Pons (tissue), 1 donor: ENCODE measurements at places on chromosomes 11 and 22.

DNA sequence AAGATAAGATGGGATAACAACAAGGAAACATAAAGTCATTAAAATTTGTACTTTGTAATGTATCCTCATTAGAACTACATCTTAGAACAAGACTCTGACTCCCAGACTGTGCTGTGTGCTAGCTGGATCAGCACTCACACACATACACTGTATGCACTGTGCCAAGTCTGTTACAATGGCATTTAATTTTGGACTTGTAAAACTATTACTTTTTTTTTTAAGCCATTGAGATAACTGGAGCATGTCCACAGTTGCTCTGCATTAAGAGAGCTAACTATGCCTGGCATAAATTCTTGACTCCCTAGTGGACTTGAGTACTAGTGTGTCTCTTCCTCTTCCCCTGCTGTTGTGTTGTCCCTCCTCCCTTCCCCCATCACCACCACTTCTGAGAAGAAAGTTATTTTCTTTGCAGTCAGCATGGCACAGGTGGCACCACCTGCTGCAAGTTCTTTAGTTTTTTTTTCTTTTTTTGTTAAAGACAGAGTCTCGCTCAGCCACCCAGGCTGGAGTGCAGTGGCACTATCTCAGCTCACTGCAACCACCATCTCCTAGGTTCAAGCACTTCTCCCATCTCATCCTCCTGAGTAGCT is 268.6 kb downstream of the TMEM135 start:
- no peak for DNase-seq

DNA sequence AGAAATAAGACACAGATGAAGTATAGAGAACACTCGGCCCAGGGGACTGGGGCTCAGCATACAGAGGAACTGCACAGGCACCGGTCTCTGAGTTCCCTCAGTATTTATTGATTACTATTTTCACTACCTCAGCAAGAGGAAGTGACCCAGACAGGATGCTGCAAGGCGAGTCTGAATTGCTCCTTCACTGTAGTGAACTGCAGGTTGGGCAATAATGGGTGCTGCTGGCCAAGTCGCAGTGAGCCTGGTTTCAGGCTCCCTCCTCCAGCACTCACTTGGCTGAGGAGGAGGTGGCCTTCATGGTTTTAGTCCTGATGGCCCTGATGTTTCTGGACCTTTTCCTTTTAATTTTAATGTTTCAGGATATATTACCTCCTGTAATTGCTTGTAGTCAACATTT is 10.4 kb downstream of the OR52K2 start:
- DNase-seq, result peak; percentile 51

DNA sequence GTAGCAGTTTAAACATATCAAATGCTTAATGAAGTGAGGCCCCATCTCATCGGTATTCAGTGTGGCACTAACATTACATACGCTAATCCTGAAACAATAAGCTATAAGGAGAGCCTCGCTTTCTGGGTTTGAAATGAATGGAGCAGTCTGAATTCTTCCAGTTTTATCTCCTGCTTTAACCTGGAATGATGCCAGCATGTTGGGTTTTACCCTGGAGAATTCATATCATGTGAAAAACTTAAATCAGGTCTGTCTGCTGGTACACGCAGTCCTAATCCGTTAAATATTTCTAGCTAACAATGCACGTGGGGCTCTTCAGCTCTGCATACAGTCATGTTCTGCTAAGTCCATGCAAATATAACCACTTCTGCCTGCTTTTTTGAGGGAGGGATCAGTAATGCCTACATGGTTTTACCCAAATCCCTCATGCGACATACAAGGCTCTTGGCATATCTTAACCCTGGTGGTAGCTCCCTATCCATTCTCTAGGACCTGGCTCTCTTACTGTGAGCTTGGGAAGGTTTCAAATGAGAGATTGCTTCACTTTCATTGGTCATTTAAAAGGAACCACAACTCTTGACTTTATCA is 92.7 kb downstream of the COMMD9 start:
- no peak for DNase-seq

GRCh38 chr11:29682856-29683255 is 334.0 kb downstream of the KCNA4 start:
- DNase-seq, result peak; percentile 9

- no peak for DNase-seq
These were observed 15.4 kb upstream of the LINC01488 start for GRCh38 chr11:69466039-69466438.

GRCh38 chr11:15714641-15715399 is 600.1 kb downstream of the INSC start:
- peak; percentile 65 for DNase-seq

GRCh38 chr11:64268025-64268892 is 16.2 kb downstream of the BAD start:
- no peak for DNase-seq

DNA sequence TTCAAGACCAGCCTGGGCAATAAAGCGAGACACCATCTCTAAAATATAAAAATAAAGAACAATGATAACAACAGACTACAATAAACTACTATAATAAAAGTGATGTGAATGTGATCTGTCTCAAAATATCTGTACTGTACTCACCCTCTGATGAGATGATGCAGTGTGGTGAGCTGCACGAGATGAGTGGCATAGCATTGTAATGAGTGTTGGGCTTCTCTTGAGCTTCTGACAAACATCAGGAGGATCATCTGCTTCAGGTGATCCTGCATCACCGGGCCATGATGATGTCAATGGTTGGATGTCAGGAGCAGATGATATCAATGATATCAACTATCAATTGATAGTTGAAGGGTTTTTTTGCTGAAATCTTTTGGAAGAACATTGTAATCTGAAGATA is 52.4 kb upstream of the INCENP start:
- no peak for DNase-seq

GRCh38 chr11:105609832-105610781 is at the start of gene GRIA4:
Gene GRIA4, plus strand, starts transcription at chr11:105610073. Its CDS starts 925 bp downstream, at chr11:105610998.
- peak; percentile 85 for DNase-seq

- DNase-seq, result no peak
These were observed 27.9 kb downstream of the NOX4 start for GRCh38 chr11:89463266-89463780.

DNA sequence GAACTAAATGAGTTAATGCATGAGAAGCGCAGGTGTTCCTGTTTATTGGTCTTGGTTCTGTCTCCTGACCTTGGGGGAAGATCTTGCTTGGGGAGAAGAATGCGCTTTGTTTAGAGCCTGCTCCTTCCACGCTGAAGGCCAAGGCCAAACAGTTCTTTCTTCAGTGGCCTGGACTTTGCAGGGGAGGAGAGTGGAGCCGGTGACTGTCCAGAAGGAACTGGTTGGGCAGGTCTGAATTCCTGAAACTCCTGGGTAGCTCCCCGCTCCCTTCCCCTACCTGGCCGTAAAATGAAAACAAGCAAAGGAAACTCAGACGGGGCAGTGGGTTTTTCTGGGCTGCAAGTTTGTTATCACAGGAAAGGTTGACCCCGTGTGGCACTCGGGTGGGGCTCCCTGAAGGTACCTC is 3.6 kb downstream of the ARHGAP8 start:
- no peak for DNase-seq

DNA sequence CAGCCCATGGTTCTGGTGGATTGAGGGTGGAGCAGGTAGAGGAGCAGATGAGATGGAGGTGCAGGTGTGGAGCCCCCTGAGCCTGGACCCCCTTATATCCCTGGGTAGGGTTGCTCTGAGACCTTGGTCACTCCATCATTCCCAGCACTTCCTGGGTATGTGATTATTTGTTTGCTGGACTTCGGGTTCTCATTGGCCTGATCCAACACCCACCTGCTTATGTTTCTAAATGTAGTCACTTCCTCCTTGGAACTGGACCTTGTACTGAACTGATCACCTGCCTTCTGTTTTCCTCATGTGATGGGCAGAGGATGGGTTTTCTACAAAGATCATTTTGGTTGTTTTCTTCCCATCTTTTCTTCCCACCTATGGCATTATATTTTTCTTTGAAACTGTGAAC is at the start of gene KRTAP5-4:
TSS of gene KRTAP5-4 (minus strand) at position 53 of the 400 bp plus-strand sequence. CDS start at position 8, 45 bp downstream.
- no peak for DNase-seq

- DNase-seq, result no peak
These were observed 4.7 kb downstream of the SYT7 start for GRCh38 chr11:61575886-61576861.

DNA sequence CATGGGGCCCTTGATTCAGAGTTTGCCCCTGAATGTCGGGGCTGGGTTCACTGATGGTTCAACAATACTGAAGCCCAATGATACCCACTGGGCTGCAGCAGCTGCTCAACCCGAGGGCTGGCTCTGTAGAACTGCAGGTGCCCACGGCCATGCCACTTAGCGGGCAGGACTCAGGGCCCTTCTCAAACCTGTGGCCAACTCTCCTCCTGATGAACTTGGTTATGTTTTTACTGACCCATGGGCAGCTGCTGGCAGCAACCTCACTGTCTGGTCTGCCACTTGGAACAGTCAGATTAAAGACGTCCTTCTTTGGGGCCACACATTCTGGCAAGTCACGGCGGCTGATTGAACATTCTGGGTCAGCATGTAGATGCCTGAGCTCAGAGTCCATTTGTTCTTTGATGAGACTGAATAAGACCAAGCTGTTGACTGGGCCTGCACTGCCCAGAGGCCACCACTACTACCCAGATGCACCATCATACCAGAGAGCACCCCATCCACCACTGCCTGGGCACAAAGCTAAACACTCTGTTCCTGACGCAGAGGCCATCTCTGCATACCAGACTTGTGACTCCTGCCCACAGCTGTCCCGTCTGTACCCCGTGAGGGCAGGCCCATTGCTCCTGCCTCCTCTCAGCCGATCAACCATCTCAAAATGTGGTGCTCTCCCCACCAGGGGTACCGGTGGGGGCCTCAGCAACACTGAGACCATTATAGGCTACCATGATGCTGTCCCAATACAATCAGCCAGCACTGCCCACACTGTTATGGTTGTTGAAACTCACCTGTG is 67.8 kb downstream of the SHANK2 start:
- DNase-seq, result no peak

- DNase-seq, result no peak
These were observed 192.6 kb upstream of the NECTIN1 start for GRCh38 chr11:119921571-119921970.

DNA sequence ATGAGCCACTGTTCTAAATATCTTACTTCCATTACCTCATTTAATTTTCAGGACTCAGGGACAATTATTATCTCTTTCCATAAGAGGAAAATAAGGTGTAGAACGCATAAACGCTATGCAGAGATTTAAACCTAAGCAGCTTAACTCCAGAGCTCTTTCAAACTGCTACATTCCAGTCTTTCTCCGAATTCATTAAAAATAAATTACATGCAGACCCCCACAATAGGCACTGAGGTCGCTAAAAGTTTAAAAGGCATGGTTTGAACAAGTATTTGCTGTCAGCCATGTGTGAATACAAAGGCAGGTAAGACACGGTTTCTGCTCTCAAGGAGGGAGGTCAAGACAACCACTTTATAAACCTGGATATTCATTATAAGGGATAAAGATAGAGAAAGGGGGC is 983 bp downstream of the NARS2 start:
- no peak for DNase-seq

DNA sequence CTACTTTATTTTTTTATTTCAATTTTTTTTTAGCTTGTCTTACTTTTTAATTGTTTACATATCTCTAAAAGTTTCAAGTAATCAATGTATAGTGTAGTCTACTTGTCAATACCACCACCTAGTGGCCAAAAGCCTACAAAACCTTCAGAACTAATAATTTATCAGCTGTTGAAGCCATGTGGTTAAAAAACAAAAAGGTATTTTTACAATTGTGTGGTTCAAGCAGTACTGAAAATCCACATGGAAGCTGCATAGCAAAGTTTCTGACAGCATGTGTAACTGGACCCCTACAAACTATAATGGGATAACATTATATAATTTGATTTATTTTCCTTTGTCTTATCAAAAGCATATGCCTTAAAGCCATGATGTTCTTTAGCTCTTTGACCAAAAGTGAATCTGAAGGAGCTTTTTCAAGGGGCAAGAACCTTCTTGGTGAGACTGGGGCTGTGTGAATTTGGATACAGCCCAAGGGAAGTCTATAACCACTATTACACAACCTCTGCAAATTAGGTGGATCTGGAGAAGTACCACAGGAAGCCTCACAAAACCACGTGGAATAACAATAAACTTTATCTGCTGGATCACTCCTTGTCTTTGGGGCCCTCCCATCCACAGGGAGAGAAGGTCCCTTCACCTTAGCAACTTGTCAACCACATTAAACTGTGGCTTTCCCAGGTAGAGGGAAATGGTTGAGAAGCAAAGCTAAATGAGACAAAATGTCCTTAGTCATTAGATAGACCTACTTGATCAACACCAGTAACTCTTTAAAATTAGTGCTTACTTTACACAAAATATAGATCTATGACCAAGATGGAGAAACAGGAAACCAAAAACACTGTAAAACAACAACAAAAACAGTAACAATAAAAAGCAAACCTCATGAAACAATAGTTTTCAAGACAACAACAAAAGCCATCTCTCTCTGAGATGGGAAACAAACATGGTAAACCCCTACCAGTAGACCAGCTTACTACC is 9.9 kb downstream of the NARS2 start:
- DNase-seq, result peak; percentile 84

GRCh38 chr11:99814021-99814420 is 793.3 kb downstream of the CNTN5 start:
- DNase-seq, result no peak

DNA sequence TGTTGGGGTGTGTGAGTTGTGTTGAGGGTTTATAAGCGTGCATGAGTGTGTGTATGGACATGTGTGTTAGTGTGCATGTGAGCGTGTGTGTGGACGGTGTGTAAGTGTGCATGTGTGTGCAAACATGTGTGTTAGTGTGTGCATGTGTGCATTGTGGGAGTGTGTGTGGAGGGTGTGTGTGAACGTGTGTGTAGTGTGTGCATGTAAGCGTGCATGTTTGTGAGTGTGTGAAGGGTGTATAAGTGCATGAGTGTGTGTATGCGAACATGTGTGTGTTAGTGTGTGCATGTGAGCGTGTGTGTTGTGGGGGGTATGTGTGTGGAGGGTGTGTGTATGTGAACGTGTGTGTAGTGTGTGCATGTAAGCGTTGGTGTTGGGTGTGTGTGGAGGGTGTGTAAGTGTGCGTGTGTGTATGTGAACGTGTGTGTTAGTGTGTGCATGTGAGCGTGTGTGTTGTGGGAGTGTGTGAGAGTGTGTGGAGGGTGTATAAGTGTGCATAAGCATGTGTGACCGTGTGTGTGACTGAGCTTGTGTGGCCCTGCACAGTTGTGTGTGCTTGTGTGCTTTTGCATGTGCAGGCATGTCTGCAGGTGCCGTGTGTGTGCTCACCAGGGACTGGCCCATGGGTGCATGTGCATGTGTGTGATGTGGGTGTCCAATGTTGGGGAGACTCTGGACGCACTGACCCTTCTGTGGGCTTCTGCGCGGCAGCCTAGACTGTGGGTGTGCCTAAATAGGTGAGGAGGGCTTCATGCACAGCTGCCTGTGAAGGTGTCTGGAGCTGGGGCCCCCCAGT is 866.2 kb downstream of the TBC1D22A start:
- no peak for DNase-seq

GRCh38 chr22:34986523-34986922 is 79.4 kb upstream of the ISX start:
- DNase-seq, result no peak

GRCh38 chr11:76361776-76362175 is 19.2 kb downstream of the THAP12 start:
- DNase-seq, result no peak

- DNase-seq, result no peak
These were observed 3.1 kb upstream of the HEPACAM start for GRCh38 chr11:124938970-124939369.
